ENCODE measurements at places on chromosomes 2 and 18.

DNA sequence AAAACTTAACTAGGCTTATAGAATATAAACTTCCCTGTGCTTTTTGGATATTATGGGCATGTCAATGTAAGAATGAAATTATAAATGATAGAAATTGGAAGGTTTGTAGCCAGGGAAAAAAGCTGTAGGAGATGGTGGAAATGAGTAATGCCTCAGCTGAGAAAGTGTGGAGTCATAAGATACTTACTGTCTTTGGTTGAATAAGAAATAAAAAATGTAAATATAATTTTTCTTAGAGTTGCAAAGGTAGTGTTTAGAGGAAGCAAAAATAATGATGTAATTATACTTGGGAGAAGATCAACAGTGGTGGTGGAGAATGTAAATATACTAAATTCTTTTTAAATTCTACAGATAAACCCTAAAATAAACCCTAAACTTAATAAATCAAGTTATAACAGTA, 26.2 kb upstream of the RND3 start:
- DNase-seq, result no peak

DNA sequence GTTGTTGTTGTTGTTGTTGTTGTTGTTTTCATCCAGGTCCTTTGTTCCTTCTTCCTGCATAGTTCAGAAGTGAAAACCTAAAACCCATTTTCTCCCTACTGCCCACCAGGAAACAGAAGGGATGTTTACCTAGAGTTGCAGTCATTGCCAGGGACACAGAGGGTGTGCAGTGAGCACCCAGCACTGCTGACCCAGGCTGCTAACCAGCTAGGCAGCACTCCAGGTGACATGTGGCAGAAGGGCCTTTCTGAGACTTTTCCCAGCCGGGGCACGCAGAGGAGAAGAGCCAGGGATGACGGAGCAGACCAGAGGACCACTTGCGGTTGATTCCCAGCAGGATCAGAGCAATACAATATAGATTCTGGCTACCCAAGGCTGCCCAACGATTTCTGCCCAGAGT, 286.3 kb downstream of the BCL11A start:
- DNase-seq, result no peak

DNA sequence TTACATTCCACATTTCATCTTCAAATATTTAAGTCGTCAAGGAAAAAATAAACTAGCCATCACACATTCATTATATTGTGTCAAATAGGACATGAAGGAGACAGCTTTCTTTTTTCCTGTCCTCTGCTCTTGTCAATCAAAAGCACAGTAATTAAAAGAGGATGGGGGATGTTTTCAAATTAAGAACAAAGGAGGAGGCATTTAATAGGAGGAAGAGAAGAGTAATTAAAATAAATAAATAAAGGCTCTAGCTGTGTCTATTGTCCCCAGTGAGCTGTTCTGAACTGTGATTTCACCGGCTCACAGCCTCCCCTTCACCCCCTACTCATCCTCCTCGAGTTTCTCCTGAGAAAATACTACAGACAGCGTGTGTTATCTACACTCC, 1377.1 kb upstream of the PIK3C3 start:
- no peak for DNase-seq

- no peak for DNase-seq
Measured at GRCh38 chr2:220219371-220219770, 591.9 kb downstream of the SLC4A3 start.

DNA sequence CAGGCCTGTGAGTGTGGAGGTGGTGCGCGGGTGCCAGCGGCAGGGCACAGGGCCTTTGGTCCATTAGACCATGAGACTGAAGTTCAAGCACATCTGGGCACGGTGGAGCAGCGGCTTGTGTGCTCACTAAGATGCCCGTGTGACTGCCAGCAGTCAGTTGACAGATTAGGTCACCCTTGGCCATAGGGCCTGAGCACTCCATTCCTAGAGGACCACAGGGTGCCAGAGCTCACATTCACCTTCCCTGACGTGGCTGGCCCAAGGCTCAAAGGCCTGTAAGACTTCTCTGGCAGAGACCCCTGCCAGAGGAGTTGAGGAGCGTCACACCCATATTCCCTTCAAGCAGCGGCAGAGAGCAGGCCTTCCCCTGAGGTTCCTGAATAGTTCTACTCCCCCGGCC, 650 bp downstream of the LHCGR start:
- no peak for DNase-seq

DNA sequence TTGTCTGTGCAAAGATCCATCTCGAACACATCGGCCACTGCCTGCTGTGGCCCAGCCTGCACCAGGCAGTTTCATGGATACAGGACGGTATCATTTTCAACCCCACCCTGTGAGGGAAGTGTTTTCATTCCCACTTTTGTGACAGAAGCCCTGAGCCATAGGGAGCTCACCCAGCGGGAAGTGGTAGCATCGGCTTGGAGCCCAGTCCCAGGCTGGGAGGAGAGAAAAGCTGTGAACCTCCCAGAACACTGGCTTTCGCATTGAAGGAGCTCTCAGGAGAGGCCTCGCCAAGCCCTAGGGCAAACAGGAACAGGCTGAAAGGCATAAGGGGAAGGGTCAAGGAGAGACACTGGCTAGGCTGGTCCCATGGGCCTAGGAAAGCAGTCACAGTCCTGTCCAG, 166.1 kb downstream of the TFCP2L1 start:
- DNase-seq, result no peak

DNA sequence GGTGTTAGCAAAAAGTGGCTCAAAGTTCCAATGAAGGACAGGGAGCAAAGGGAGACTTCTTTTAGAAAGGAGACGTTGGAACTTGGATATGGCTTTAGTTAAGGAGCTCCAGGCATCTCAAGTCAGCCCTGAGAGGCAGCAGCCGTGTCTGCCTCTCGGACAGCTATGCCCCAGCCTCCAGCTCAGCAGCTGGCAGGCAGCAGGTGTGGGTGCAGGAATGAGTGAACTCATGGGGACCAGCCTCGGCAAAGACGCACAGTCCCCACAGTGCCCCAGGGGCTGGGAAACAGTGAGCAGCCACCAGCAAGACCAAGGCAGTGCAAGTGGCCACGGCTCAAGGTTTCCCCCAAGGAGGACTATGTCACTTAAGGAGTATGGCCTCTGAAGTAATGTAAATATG, 1.6 kb upstream of the LRRFIP1 start:
- no peak for DNase-seq
